Kidney glomerular epithelial cell (primary cell): ENCODE measurements at places on chromosomes 5 and 9.

DNA sequence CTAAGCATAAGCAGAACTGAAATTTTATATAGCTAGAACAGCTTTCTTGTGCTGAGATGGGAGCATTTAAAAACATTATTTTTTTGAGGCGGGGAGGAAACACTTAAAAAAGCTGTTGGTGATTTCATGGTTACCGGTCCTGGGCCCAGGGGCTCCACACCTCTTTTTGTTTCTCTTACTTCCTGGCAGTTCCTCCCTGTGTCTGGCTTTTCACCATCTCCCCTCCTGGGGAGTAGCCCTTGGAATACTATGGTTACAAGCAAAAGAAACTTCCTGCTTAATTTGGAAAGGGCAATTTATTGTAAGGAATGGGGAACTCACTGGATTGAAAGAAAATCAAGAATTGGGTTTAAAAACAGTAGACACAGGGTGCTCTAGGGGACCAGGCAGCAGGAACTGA lies 105.1 kb downstream of the SLC24A2 start:
- no peak for DNase-seq

DNA sequence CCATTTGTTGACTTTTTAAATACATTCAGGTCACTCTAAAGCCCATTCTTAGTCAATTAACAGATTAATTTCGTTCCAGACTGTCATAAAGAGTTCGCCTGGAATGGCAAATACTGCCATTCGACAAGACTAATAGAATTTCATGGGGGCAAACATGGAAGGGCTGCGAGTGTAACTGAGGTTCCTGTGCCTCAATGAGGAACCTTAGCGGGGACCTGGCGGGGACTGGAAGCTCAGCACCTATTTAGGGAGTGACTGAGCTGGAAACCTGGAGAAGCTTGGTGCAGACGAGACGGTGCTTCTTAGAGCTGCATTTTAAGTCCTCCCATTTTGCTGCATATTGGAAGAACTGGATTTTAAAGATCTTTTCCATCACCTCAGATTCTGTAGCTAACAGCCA lies 3.4 kb downstream of the VCAN start:
- no peak for DNase-seq

DNA sequence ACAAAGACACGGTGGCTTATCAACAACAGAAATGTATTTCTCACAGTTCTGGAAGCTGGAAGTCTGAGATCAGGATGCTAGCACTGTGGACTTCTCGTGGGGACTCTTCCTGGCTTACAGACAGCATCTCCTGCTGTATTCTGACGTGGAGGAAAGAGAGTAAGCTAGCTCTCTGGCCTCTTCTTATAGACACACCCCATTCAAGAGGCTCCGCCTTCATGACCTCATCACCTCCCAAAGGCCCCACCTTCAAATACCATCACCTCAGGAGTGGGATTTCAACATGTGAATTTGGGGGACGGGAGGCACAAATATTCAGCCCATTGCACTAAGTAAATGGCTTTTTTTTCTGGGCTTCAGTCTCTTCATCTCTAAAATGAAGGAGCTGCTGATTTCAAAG lies 27.6 kb downstream of the KCNMB1 start:
- no peak for DNase-seq

- no peak for DNase-seq
Observed at GRCh38 chr5:136891175-136891972, 526.0 kb upstream of the TRPC7 start.

DNA sequence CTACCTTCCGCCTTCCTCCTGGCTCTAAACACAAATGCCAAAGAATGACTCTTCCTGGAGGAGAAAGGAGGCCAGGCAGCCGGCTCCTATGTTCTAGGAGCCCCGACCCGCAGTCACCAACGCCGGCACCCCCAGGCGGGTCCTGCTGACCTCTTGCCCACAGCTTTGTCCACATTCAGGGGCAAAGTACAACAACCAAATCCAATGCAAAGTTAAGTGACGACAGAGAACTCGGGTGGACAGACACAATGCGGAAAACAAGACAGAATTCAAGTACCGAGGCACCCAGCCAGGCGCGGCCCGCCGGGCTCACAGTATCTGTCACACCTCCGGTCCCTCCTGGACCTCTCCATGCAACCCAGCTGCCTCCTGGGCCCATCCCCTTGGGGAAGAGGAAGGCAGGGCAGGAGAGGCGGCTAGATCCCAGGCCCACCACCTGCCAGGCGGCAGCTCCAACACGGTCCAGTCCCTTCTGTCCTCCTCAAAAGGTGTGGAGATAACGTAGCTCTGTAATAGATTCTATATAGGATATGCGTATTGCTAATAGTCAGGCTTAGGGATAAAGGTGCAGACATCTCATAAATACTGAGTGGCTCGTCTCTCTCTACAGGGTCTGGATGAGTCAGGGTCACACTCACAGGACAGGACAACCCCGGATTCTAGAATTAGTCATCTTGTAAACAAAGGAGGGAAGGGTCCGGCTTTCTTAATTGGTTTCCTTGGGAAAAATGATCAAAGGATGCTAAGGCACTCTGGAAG lies 46.9 kb upstream of the UBAC1 start:
- DNase-seq = peak; percentile 37

DNA sequence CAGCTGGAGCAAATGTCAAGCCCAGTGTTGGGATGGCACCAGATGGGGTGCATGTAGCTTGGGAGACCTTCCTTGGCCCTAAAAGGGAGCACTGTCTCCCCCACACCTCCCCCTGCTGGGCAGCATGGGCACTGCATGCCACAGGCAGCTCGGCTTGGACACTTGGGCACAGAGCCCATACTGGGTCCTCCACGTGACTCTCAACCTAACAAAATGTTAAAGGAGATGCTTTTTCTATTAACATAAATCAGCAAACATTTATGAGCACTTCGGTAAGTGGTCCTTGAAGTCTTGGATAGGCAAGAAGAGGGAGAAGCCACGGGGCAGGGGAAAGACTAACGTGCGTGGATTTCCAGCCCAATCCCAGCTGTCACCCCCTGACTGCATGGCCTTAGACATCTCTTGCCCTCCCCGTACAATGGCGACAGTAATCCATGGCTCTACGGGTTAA lies 23.9 kb upstream of the MAPK9 start:
- DNase-seq = no peak

DNA sequence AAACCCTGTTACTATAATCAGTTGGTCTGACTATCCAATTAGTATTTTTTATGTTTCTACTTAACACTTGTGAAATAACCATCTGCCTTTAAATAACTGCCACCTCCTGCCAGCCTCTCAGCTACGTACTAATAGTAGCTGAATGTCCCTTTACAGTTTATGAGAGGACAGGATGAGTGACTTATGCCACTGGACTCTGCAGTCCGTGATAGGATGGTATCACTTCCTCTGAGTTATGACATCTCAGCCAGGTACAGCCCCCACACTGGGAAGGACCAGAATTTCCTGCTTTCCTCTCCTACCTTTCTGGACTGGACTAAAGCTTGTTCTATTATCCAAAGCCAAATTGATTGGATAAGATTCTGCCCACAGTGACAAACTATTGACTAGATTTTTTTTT lies 102.9 kb downstream of the ZFAND5 start:
- DNase-seq = no peak

DNA sequence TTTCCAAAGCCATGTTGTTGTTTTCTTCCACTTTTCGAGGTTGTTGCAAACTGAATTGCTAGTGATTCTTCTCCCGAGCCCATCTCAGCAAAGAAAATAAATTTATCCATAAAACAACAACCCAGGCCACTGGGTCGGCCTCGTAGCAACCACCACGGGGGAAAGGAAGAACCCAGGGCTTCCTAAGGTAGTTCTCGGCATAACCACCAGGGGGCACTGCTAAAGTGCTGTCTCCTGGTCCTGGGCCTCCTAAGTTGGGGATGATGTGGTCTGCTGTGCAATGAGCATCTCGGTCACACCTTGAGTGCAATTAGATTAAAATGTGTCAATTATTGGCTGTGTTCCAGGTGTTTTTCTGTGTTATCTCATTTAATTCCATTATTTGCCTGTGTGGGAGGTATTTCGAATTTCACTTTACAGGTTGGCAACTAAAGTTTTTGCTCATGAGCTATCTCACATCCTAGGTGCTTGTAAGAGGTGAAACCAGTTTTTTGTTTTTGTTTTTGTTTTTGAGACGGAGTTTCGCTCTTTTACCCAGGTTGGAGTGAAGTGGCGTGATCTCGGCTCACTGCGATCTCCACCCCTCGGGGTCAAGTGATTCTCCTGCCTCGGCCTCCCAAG lies 102.8 kb upstream of the DAP start:
- DNase-seq = no peak

GRCh38 chr5:7742241-7742656 lies 108.7 kb downstream of the CFAP90 start:
- DNase-seq = no peak

- DNase-seq = peak; percentile 43
Observed at GRCh38 chr5:6829150-6829784, 116.0 kb downstream of the TENT4A start.

GRCh38 chr9:447230-448025 lies 232.8 kb downstream of the DOCK8 start:
- peak; percentile 75 for DNase-seq

GRCh38 chr5:137146402-137146890 lies 352.7 kb downstream of the SPOCK1 start:
- peak; percentile 97 for DNase-seq

DNA sequence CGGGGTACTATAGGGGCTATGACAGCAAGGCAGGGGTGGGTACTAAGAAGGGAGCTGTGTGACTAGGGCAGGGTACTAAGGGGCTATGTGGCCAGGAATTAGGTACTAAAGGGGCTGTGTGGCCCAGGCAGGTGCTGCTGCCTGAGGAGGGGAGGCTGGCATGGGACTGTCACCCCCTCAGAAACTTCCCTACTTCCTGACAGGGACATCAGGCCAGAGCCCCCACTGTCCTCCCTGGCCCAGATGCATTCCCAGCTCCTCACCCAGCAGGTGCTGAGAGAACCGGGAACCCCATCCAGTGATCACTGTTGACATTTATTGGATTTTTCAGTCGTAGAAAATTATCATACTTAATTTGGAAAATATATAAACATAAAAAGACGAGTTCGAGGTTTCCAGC lies 26.6 kb downstream of the IRX2 start:
- no peak for DNase-seq

DNA sequence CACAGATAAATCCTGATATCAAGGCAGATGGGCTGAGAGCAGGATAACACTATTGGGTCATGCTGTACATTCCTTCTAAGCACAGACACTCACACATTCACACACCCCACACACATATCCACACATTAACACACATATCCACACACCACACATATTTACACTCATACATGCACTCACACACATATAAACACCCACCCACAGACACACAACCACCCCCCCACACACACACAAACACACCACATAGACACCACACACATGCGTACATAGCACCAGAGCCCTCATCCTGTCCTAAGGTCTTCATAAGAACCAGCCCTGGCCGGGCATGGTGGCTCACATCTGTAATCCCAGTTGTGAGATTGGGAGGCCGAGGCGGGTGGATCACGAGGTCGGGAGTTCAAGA lies 322.3 kb upstream of the ADCY2 start:
- DNase-seq = no peak
